ENCODE measurements at places on chromosomes 1 and 21.
A peak's percentile ranks its signal among the peaks of the same experiment; 100 is the strongest.

- no peak for DNase-seq
Observed at GRCh38 chr1:86542631-86543030, 4.2 kb upstream of the CLCA4 start.

GRCh38 chr1:53604291-53604919 is 134.6 kb downstream of the GLIS1 start:
- no peak for DNase-seq

- DNase-seq: peak; percentile 51
Observed at GRCh38 chr1:199742547-199742946, 285.0 kb upstream of the NR5A2 start.

DNA sequence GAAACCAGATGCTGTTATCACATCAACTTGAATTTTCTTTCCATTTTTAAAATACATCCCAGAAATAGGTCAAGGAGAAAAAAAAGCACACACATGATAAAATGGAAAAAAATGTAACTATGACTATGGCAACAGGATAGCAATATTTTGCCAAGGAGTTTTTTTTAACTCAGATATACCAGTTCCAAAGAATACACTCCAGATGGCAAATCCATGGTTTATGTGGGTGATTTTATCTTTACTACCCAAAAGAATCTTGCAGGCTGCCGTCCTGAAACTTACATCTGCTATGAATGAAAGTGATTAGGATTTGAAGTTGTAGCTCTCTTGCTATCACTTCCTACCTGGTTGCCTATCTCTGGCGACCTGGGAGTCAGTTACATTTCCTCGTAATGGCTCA is 91.0 kb upstream of the PLPPR4 start:
- no peak for DNase-seq

- no peak for DNase-seq
Observed at GRCh38 chr1:154448331-154448811, 43.2 kb downstream of the IL6R start.

DNA sequence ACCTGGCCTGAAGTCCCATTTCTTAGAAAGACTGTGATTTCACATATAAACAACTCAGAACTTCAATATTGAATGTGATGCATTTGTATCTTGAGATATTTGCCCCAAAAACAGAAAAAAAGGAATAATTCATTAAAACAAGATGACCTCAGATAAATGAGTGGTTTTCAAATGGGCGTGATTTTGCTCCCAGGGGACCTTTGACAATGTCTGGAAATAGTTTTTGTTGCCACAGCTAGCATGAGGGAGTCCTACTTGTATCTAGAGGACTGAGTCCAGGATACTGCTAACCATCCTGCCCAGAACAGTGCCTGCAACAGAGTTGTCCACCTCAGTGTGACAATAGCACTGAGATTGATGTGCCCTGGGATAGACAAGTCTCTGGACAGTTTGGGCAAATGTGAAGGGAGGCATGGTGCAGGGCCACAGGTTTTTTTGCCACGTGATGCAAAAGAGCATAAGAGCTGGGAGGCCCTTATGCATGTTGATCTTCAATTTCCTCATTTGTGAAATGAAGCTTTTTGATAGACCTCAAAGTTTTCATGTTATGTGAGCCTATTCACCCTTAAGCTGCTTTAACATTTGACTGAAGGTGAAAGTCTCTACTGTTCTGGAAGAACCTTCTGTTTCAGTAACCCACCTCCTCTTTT is 46.2 kb downstream of the MAP3K7CL start:
- no peak for DNase-seq

- no peak for DNase-seq
Observed at GRCh38 chr1:27955076-27955475, 4.7 kb upstream of the XKR8 start.

- no peak for DNase-seq
Observed at GRCh38 chr21:35682904-35683549, 377.3 kb downstream of the SETD4 start.

- DNase-seq: peak; percentile 41
Observed at GRCh38 chr1:19484338-19484797, 971 bp downstream of the CAPZB start.
